Endothelial cell of umbilical vein (primary cell): ENCODE measurements at places on chromosomes 7 and 10. TPM values are rescaled to one million over a fixed set of nuclear protein-coding genes. Genes with fewer than 3 reads are reported as not detected.

Gene FGL2
- not detected in 2 replicates for total RNA-seq

Gene ERVW-1
- total RNA-seq: not detected in 2 replicates

Gene LRMDA
- total RNA-seq: 5.1 and 9.7 TPM in 2 replicates

Gene ITPRID1
- total RNA-seq: not detected in 2 replicates

Gene NPSR1
- total RNA-seq: not detected in 2 replicates

Gene PPIA
- total RNA-seq: 2,542 and 2,602 TPM in 2 replicates

Gene HOXA11
- total RNA-seq: 15.2 and 16.7 TPM in 2 replicates

Gene MALRD1
- total RNA-seq: not detected in 2 replicates

Gene AGMO
- 0.40 and 1.2 TPM in 2 replicates for total RNA-seq

Gene NME8
- not detected in 2 replicates for total RNA-seq

Gene CPA2
- total RNA-seq: not detected in 2 replicates

Gene NRG3
- 3.9 and 5.6 TPM in 2 replicates for total RNA-seq

Gene PIK3CG
- total RNA-seq: 4.9 and 6.2 TPM in 2 replicates

Gene EBLN1
- not detected in 2 replicates for total RNA-seq

Gene CPA4
- total RNA-seq: not detected in 2 replicates

Gene STK31
- total RNA-seq: 0.44 TPM in 1 of 2 replicates, not detected in the other

Gene PTER
- 3.6 and 4.6 TPM in 2 replicates for total RNA-seq

Gene ELFN1
- total RNA-seq: 0.85 and 1.0 TPM in 2 replicates

Gene VCL
- 203 and 231 TPM in 2 replicates for total RNA-seq

Gene ACTL6B
- not detected in 2 replicates for total RNA-seq

Gene EPHA1
- not detected in 2 replicates for total RNA-seq
